ENCODE measurements at places on chromosomes 2 and 18.

GRCh38 chr18:28080876-28081300 is 96.0 kb downstream of the CDH2 start:
- DNase-seq = no peak

DNA sequence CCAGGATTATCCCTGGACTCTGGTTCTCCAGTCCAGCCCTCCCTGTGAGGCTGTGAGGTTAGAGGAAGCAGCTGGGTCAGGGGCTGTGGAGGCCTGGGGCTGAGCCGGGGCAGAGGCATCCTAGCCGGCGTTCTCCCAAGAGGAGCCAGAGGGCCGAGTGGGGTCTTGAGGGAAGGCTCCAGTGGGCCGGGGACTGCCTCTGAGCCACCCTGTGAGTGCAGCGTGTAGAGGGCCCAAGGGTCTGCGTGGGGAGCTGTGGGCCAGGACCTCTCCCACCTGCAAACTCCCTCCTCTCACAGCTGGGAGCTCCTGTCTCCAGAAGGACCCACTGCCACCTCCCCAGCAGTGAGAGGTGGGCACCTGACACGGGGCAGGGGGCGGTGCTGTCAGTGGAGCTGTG is 41.0 kb downstream of the GLI2 start:
- DNase-seq = no peak

GRCh38 chr2:128489526-128490273 is 171.0 kb upstream of the HS6ST1 start:
- DNase-seq = no peak

GRCh38 chr2:160368988-160369930 is 124.3 kb downstream of the RBMS1 start:
- DNase-seq = no peak

GRCh38 chr2:141534666-141535362 is 596.0 kb downstream of the LRP1B start:
- no peak for DNase-seq

DNA sequence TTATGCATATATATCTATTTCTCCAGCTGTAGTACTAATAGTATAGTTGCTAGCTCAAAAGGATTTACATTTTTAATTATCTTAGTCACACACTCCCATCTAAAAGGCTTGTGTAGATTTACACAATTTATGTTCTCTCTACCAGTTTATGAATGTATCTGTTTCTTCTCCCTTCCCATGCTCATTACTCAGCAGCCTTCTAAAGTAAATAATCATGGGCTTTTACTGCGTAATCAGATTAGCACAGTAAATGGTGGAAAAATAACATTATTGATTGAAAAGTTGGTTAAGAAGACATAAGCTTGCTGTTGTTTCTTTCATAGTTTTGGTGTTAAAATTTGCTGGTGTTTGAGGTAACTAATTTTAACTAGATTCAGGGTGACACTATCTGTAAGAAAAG is 81.8 kb downstream of the PTPN4 start:
- no peak for DNase-seq

Measured in HS-5 (cell line).